ENCODE measurements at places on chromosomes 4 and X.

GRCh38 chr4:154025110-154025509 lies 236.2 kb upstream of the SFRP2 start:
- DNase-seq, result no peak

GRCh38 chr4:154039435-154040343 lies 250.8 kb upstream of the SFRP2 start:
- no peak for DNase-seq

GRCh38 chr4:145909773-145910172 lies 28.9 kb downstream of the ZNF827 start:
- DNase-seq, result no peak

GRCh38 chr4:123477711-123478209 lies 81.2 kb downstream of the SPRY1 start:
- DNase-seq, result no peak

DNA sequence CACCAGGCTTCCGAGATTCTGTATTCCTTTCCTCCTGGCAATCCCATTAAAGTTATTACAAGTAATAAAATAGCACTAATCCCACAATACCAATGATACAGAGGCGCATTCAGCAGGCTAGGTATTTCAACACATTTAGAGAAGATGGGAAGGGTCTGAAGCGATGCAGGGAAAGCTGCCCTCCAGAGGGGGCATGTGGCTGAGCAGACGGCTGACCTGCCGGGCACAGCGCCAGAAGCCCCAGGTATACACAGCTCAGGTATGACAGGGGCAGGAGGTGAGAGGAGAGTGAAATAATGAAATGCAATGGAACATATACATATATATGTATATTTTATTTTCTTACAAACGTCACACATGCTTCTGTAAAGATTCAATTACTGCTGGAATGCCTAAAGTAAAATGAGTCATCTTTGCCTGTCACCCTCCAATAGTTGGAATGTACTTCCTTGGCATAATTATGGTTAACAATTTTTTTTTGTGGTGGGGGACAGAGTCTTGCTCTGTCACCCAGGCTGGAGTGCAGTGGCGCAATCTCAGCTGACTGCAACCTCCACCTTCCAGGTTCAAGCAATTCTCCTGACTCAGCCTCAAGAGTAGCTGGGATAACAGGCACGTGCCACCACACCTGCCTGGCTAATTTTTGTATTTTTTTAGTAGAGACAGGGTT lies 21.3 kb upstream of the CDKN2AIP start:
- peak; percentile 44 for DNase-seq

- no peak for DNase-seq
These were observed 28.9 kb downstream of the CYTL1 start for GRCh38 chr4:4990329-4990728.
